ENCODE measurements at places on chromosomes 5 and 9.

- H3K4me3 ChIP-seq = no peak overlapping the region
- no peak overlapping the region for H3K27ac ChIP-seq
- H3K27me3 ChIP-seq = no peaks in the 10 kb centered on the region
- no peak for DNase-seq
Measured at GRCh38 chr9:95880021-95880690, 4.7 kb downstream of the ERCC6L2 start.

GRCh38 chr5:149824120-149824519 is 94.0 kb downstream of the PPARGC1B start:
- H3K36me3 ChIP-seq = peaks cover 87% of the 10 kb centered on the region
- 0 out of 2 replicates have a peak, but pooled peaks cover 3% of the 10 kb centered on the region for H3K4me1 ChIP-seq
- DNase-seq = no peak
- no peak overlapping the region for H3K27ac ChIP-seq
- no peaks in the 10 kb centered on the region for H3K27me3 ChIP-seq

DNA sequence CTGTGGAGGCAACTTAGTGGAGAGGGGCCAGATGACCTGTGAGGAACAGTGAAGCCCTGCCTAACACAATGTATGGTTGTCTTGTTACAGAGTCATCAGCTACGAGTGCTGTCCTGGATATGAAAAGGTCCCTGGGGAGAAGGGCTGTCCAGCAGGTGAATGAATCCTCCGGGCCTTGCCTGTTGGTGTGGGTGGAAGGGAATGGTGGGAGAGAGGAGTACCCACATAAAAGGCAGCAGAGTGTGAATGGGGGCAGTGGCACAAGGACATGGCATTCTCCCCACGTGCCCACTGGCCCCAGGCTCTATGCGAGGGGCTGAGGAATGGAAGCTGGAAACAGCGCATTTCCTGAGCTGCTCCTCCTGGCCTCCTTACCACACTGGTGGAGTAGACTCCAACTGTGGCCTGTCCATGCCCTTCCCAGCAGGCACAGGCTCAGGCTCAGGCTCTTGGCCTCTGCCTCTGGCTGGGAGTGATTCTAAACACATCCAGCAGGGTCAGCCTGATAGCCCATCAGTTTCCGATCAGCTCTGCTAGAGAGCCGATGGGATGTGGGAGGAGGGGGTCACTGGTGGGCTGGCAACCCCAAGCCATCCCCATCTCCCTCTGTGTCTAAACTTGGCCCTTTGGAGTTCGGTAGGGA is 15.3 kb downstream of the TGFBI start:
- no peak for DNase-seq
- no peaks in the 10 kb centered on the region for H3K4me1 ChIP-seq
- peaks cover 12% of the 10 kb centered on the region for H3K27me3 ChIP-seq

GRCh38 chr9:96587338-96588315 is 32.0 kb downstream of the CDC14B start:
- DNase-seq = no peak
- H3K27me3 ChIP-seq = peaks cover 11% of the 10 kb centered on the region
- H3K4me3 ChIP-seq = no peak overlapping the region
- no peak overlapping the region for H3K27ac ChIP-seq

DNA sequence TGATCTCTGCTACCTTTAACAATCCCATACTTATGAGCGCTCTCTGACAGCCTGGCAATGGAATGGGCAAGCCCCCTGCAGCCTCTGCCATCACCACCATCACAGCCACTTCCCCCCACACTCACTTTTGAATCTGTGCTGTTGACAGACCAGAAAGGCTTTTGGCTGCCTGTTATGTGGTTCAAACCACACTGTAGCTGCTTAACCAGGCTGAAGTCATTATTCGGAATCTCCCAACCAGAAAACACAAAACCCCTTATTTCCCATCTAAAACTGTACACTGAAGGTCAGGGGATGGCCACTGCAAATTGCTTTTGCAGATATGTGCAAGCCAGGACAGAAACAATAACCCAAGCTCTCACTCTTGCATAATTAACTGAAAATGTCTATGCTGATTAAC is 35.8 kb downstream of the PTCH1 start:
- H3K27me3 ChIP-seq = no peaks in the 10 kb centered on the region
- peaks cover 41% of the 10 kb centered on the region for H3K36me3 ChIP-seq
- no peaks in the 10 kb centered on the region for H3K4me1 ChIP-seq
- H3K4me3 ChIP-seq = no peak overlapping the region

- no peak for DNase-seq
- H3K27ac ChIP-seq = no peak overlapping the region
- no peak overlapping the region for H3K4me3 ChIP-seq
Measured at GRCh38 chr5:105806596-105806995, 1864.1 kb downstream of the EFNA5 start.

DNA sequence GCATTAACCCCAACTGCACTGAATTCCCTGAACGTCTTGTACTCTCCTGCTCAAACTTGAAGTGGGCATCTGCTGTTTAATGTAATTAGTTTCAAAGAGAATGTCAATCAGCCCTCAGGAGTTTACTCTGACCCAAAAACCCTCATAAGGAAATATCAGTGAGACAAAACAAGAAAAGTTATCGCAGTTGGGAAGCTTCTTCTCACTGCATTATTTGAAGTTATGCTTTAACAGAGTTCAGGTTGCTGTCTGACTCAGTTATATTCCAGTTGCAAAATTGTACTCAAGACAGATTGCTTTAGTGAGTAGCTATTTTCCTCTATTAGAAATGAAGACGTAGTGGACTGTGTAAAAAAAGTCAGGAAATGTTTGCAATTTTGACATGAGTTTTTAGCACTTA is 52.1 kb downstream of the PPIC start:
- DNase-seq = no peak
- H3K36me3 ChIP-seq = no peaks in the 10 kb centered on the region
- H3K27ac ChIP-seq = no peak overlapping the region
- no peaks in the 10 kb centered on the region for H3K4me1 ChIP-seq
- peaks cover 6% of the 10 kb centered on the region for H3K27me3 ChIP-seq
- no peak overlapping the region for H3K4me3 ChIP-seq

GRCh38 chr9:76525196-76525595 is 66.2 kb downstream of the GCNT1 start:
- DNase-seq = no peak
- H3K36me3 ChIP-seq = no peaks in the 10 kb centered on the region
- peaks cover 4% of the 10 kb centered on the region for H3K27me3 ChIP-seq

DNA sequence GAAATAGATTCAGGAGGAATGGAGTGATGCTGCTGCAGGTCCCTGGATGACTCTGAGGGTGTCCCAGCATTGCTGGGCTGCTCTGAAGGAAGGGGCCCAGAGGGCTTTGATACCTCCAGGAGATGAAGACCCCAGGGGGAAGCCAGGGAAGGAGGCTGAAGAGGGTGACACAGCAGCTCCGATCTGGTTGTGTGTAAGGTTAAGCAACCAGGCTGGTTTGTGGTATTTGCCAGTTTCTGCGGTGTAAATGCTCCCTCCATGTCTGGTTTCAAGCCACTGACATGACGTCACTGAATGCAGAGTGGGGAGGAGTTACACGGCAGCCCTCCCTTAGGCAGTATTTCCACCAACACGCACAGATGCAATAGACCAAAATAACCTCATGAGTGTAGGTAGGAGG is 40.0 kb upstream of the ORM1 start:
- H3K4me1 ChIP-seq = no peaks in the 10 kb centered on the region
- peaks cover 15% of the 10 kb centered on the region for H3K27me3 ChIP-seq
- no peak overlapping the region for H3K27ac ChIP-seq
- no peak for DNase-seq

- DNase-seq = peak; percentile 5
- H3K36me3 ChIP-seq = no peaks in the 10 kb centered on the region
Measured at GRCh38 chr9:118170032-118170955, 466.1 kb downstream of the TLR4 start.

DNA sequence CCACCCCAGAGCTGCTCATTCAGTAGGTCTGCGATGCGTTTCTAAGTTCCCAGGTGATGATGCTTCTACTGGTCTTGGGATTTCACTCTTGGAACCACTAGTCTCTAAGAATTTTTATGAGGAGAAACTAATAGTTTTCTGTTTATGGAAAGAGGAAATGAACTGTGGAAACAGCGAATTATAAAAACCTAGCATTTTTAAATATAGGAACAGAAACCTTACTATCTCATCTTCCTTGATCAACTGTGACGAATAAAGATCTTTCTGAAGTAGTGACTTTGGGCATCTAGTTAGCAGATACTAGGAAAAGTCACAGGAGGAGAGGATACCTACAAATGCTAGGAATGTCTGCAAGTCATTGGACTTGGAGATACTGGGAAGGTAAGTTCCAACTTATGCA is 376.8 kb upstream of the RFX3 start:
- H3K27me3 ChIP-seq = no peaks in the 10 kb centered on the region
- H3K36me3 ChIP-seq = no peaks in the 10 kb centered on the region
- H3K4me3 ChIP-seq = no peak overlapping the region

- H3K27ac ChIP-seq = no peak overlapping the region
- H3K4me1 ChIP-seq = peaks cover 11% of the 10 kb centered on the region
- H3K36me3 ChIP-seq = peaks cover 31% of the 10 kb centered on the region
- DNase-seq = no peak
- H3K4me3 ChIP-seq = no peak overlapping the region
Measured at GRCh38 chr9:91720313-91720712, 229.7 kb downstream of the ROR2 start.

- no peaks in the 10 kb centered on the region for H3K27me3 ChIP-seq
- no peak overlapping the region for H3K27ac ChIP-seq
- no peaks in the 10 kb centered on the region for H3K36me3 ChIP-seq
- no peak overlapping the region for H3K4me3 ChIP-seq
Measured at GRCh38 chr9:96514800-96515158, 64.8 kb downstream of the HABP4 start.

All from K562 (cell line).